ENCODE measurements at places on chromosomes 7 and 10.

GRCh38 chr7:50792342-50793119 is 9.8 kb upstream of the GRB10 start:
- no peak for DNase-seq

DNA sequence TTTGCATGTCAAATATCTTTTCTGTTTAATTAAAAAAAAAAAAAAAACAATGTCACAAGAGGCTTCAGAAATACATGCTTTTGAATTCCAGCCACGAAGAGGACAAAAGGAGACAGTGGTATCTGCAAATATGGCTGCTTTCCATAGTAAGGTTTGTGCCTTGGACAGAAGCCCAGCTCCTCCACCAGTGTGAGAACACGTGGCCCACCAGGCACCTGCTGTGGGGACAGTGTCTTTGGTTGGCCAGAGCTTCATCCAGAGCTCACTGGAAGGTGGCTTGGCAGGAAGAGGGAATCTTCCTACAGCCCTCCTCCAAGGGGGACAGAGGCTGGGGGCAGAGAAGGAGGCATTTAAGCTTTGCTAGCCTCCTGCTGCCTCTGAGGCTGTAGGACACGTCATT is 144.6 kb downstream of the GLCCI1 start:
- DNase-seq, result no peak

DNA sequence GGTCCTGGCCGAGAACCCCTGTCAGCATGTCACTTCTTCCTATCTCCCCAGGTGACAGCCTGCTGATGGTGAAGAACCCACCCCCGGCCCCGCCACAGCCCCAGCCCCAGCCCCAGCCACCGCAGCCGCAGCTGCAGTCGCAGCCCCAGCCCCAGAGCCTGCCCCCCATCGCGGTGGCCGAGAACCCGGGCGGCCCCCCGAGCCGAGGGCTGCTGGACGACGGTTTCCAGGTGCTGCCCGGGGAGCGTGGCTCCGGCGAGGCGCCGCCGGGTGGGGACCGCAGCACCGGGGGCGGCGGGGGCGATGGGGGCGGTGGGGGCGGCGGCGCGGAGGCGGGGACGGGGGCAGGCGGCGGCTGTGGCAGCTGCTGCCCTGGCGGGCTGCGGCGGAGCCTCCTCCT is 15.7 kb upstream of the ZNF212 start:
- no peak for DNase-seq

- no peak for DNase-seq
Observed at GRCh38 chr7:93148144-93148543, at the start of gene SAMD9L. Gene SAMD9L (minus strand): TSS chr7:93148385. CDS start chr7:93135971, 12,414 bp downstream.

GRCh38 chr10:60907236-60907635 is 36.7 kb downstream of the RHOBTB1 start:
- DNase-seq, result no peak

- no peak for DNase-seq
Observed at GRCh38 chr7:66167773-66168387, 37.3 kb upstream of the TPST1 start.

DNA sequence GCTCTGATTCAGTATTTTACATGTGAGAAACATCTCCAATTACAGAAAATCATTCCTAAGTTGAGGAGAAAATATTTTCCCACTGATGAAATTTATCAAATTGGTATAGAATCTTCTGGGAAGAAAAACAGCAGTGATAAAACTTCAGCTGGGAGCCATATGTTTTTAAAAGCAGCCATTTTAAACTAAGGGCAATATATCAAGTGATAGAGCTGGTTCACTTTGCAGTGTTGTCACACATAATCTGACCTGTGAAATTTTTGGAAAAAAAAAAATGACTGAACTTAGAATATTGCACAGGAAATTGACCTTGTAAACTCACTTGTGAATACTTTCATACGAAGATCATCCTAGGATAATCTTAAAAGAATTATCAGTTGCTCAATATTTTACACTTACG is 10.5 kb upstream of the EZH2 start:
- no peak for DNase-seq

DNA sequence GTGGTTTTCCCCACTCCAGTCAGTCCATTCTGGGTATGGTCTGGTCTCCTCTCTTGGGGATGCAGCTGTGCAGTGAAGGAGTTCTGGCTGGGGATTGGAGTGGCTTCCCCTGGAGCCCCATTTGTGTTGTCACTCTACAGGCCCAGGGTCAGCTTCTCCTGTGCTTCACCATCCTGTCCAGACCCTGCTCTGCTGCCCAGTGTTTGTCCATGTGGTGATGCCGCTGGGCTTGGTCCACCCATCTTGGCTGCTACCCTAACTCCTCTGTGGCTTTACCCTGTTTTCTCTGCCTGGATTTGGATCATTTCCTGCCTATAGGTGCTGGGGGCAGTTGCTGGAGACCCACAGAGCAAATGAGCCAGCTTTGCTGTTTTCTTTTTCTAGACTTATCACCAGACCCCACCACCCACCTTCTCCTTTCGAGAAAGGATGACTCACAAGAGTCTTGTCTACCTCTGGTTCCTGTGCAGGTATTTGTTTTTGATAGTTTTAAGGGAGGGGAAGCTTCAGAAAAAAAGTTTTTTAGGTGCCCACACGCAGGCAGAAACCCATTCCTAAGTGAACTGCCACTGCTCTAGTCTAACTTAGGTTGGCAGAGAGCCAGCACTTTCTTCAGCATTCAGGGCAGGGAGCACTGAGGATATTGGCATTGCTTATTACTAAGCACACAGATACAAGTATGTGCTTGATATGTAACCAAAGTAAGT is 8.5 kb downstream of the ZDHHC16 start:
- DNase-seq, result no peak

- no peak for DNase-seq
Observed at GRCh38 chr7:44236333-44236728, 35.6 kb downstream of the YKT6 start.

DNA sequence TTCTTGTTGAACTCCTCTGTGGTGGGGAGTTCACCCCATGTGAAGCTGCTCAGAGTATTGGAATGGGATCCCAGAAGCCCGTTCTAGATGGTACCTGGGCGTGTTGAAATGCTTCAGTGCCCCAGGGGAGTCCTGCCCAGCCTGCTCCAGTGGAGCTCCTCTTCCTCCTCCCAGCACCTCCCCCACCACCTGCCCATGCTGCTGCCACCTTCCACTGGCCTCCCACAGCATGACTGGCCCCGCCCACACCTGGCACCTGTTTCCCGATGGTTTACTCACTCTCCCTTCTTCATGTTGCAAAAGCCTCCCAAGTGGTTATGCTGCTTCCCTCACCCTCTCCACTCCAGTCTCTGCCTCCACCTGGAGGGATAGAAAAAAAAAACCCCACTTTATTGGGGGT is 32.2 kb upstream of the PCBD1 start:
- no peak for DNase-seq

All from activated CD8-positive, alpha-beta memory T cell treated with anti-CD3 and anti-CD28 coated beads for 1 hour (primary cell).